ENCODE measurements at places on chromosomes 2 and 18.

DNA sequence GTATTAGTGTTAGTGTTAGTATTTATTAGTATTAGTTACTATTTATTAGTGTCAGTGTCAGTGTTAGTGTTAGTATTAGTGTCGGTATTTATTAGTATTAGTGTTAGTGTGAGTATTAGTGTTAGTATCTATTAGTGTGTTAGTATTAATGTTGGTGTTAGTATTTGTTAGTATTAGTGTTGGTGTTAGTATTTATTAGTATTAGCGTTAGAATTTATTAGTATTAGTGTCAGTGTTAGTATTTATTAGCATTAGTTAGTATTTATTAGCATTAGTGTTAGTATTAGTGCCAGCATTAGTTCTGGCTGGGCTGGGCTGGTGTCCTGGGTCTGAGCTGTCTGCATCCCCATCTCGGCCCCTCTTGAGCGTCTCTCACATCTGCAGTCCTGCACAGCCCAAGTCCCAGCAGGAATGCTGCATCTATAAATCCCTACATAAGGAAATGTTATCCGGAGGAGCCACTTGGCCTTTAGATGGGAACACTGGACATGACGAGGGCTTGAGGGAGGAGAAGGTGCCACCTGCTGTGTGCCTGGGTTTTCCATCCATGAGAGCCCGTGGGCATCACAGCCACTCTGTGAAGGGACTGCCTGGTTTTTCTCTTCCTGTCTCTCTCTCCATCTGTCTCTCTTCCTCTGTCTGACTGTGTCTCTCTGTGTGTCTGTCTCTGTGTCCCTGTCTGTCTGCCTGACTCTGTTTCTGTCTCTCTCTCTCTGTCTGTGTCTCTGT, 33.6 kb downstream of the TWIST2 start:
- DNase-seq = no peak

DNA sequence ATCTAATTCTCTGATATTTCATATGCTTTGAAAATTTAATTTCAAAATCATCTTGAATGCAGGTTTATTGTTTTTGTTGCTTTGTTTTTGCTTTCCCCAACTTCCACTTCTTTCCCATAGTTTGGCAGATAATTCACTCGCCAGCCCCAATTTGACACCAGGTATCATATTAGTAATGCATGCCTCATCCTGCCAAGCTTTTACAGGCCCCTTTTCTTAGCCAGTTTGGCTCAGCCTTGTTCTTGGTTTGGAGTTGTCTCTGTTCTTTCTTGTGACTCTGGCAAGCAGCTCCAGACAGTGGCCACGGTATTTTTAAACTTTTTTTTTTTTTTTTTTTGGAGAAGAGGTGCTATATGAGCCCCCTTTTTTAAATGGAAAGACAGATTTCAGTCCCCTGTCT, 65.3 kb downstream of the PMS1 start:
- no peak for DNase-seq

- DNase-seq = no peak
Measured at GRCh38 chr2:52897511-52898044, 870.0 kb upstream of the CHAC2 start.

DNA sequence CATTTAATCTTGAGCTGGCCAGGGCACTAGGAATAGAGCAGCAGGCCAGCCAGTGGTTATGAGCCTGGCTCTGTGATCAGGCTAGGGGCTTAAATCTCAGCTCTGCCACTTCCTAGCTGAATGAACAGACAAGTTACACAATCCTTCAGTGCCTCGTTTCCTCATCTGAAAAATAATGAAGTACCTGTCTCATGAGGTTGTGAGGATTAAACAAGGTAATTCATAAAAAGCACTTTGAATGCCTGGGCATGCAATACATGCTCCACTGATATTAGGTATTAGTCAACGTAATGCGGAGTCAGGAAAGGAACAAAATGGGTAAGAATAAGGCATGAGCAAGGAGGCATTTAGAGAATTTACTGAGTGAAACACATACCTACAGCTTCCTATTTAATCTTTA, 100.2 kb downstream of the CCBE1 start:
- no peak for DNase-seq

GRCh38 chr2:40935349-40935748, 483.5 kb upstream of the SLC8A1 start:
- no peak for DNase-seq

GRCh38 chr2:39469807-39470206, 32.7 kb upstream of the MAP4K3 start:
- peak; percentile 38 for DNase-seq

DNA sequence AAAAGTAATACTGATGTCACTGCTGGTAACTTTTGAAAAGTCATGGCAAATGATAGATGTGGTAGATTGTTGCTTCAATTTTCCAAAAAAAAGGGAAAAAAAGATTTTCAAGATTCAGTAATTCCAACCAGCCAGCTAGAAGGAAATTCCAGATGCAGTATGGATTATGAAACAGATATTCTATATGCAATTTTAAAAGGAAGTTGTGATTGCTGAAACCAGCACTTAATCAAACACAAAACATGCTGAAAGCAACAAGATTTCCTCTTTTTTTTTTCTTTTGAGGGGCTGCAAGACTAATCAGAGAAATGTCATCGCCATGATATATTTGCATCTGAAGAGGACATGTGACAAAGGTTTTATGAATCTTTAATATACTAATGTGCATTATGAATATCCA, 5.1 kb upstream of the HNMT start:
- no peak for DNase-seq

- DNase-seq = no peak
Measured at GRCh38 chr2:219415580-219416234, 2.5 kb upstream of the DES start.

DNA sequence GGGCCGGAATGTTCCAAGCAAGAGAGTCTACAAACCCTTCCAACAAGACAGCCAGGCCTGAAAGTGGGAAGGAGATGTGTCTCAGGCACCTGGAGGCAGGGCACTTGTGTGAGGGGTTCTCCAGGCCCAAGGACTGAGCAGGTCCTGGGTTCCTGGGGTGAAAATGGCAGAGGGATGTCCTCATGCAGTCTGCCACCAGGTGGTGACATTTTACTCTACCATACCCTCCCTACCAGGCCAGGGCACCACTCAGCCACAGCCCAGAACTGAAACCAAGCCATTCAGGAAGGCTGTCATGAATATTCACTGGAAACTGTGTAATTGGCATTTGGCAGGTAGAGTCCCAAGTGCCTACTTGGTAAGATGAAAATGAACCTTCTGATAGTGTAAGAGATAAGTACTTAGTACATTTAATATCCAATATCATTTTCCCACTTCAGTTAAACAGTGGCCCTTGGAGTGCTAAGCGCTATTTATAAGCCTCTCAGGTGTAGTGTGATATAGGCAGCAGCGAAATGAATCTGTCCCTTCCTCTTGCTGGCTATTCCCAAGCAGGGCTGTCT, 185.1 kb downstream of the MYO5B start:
- peak; percentile 69 for DNase-seq

GRCh38 chr2:120892967-120893667, 157.4 kb downstream of the GLI2 start:
- no peak for DNase-seq

DNA sequence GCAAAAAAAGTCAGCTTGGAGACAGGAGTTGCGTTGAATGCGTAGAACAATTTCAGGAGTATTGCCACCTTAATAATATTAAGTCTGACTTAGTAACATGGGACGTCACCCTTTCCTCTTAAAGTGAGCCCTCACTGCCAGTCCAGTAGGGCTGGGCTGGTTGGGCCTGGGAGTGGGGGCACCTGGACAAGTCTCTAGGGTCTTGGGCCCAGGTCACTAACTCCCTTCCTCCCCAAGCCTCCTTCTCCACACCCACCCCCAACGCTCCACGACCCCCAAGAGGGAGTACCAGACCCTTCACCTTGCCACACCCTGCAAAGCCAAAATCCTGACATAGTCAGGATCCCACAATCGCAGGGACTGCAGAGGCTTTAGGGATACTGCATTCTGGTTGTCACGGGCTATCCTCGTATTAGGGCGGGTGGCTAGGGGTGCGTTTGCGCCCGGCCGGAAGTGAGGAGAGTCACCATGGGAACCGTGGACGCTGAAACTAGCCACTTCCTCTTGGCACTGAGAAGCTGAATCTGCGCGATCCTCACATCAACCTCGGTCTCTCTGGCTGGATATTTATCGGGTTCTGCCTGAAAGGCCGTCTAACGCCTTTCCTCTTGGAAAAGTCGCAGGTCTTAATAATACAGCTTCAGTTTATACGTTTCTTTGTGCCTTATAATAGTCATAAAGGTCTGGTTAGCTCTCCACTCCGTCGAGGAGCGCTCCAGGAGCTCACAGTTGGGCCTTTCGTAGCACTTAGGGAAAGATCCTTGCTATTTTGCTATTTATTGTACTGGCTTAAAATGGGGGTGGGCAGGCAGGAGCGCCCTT, 10.3 kb upstream of the CXXC1 start:
- peak; percentile 88 for DNase-seq

GRCh38 chr2:196399096-196399495, 227.7 kb upstream of the STK17B start:
- no peak for DNase-seq

DNA sequence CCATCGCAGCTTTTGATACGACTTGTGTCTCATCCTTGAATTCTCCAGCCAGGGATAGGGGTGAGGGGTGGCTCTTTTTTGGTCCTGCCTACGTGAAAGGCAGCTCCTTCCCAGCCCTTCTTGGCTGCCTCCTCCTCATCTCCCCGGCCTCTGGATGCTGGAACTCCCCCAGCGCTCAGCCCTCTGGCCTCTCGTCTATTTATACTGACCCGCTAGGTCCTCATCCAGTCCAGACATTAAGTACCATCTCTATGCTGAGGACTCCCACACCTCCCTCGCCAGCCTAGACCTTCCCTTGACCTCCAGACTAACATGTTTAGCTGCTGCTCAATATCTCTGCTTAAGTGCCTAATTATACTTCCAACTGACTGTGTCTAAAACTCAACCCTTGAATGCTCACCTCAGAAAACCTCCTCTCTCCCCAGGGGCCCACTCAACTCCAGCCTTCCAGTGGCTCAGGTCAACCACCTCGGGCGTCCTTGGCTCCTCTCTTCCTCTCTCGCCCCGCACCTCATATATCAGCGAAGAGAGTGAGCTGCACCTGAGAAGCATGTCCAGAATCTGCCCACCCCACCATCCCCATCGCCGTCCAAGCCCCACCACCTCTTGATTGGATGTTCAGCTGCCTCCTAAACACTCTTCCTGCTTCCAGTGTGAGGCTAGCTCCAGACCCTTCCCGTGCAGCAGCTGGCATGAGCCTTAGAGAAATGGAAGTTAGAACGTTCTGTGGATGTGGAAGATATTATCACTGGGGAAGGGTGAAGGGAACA, 34.8 kb downstream of the TOGARAM2 start:
- DNase-seq = no peak

DNA sequence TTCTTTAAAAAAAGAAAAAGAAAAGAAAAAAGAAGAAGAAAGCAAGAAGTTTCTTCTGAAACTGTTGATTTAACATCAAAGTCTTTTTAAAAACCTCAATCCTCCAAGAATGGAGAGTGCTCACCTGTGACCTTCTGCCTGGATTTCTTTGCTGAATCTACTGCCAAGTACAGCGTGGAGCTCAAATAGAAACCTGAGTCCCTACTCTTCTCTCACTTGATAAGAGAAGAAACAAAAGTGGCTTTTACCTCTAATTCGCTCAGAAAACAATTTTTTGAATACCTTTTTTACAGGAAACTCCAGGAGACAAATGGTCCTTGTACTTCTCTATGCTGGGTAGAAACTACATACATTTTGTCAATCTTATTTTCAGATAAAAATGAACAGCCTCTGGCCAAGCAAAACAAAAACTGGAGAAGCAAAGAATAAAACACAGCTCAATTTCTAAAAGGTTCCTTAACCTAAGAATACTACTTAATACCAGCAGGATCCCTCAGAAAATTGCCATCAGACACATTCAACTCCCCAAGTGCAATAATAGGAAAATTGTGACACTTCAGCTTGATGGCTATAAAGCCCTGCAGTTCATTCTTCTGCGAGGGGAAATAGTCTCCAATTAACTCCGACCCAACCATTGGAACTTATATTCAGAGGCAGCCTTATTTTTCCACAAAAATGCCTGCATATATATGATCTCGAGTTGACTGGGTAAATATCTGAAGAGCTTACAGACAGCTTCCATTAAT, 85.8 kb downstream of the GRB14 start:
- no peak for DNase-seq

DNA sequence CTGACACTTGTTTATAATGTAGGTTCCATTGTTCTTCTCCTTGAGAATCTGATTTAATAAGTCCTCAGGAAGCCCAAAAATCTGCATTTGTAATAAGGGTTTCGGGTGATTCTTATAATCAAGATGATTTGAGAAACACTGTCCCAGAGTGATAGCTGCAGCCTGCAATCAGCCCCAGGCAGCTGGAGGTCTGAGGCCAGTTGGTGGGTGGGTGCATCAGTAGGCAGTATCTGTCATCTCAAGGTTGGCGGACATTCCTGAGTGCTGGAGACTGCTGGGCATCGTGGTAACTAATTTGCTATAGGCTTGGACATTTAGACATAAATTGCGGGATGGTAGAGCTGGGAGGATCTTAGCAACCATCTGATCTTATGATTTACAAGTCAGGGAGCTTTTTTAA, 2.7 kb upstream of the IL18RAP start:
- no peak for DNase-seq

GRCh38 chr18:37481072-37481471, 84.5 kb downstream of the CELF4 start:
- no peak for DNase-seq

GRCh38 chr2:139165041-139165440, 384.9 kb upstream of the NXPH2 start:
- DNase-seq = no peak

DNA sequence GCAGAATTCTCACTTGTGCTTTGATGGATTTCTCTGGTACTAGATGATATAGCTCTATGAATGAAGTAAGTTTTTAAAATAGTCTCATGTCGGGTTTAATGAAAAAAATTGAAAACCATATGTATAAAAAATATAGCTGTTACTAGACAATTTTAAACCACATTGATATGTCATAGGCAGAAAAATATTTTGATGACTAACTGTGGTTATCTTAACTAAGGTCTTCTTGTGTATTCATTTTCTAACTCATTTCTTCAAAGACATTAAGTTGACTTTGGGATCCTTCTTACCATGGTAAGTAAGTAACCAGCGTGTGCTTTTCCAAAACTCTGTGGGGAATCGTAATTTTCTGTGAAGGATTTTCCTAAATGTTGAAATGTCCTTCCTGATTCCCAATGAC, 160.9 kb upstream of the COL3A1 start:
- DNase-seq = no peak

DNA sequence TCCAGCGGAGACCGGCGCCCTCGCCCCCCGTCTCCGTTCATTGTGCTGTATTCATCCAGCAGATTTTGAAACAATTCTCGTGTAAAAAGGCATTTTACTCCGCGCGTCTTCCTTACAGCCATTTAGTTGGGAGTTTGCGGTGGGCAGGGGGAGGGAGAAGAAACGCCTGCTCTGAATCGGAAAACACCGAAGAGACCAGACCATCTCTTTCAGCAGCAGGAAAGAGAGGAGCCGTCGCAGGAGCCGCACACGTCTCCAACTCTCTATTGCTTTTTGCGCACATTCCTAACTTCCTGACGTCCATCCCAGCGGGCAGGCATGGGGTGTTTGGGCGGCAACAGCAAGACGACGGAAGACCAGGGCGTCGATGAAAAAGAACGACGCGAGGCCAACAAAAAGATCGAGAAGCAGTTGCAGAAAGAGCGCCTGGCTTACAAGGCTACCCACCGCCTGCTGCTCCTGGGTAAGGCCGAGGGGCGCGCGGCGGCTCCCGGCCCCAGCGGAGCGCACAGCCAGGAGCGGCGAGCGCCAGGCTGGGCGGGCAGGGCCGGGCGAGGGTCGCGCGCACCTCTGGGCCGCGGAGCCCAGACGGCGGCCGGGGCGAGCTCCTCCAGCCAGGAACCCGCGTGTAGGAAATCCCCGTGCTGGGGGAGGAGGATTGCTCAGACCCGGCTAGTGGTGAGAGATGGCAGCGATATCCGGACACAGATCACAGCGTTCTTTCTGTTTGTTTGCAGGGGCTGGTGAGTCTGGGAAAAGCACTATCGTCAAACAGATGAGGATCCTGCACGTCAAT, 63.2 kb downstream of the GNAL start:
- no peak for DNase-seq
